ENCODE measurements at places on chromosomes 1 and 21. TPM values are rescaled to one million over a fixed set of nuclear protein-coding genes. Genes with fewer than 3 reads are reported as not detected.

- no peak for DNase-seq
Observed at GRCh38 chr1:25072461-25072860, 142.4 kb upstream of the RUNX3 start.

- DNase-seq = no peak
Observed at GRCh38 chr1:197481101-197481500, 213.0 kb downstream of the CRB1 start.

DNA sequence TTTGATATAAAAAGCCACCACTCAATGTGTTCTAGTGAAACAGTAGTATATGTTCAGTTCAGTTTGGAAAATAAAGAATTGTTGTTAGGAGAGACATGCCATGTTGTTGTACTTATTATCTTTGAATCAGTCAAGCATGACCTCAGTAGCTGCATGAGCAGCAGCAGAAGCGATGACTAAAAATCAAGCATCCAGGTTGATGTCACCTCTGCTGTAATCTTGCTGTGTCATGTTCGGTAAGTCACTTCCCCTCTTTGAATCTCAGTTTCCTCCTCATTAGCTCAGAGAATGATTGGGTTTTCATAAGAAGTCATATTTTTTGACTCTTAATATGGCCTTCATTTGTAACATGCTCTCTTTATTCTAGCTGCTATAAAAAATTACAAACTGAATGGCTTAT, 428.4 kb upstream of the B3GALT2 start:
- DNase-seq = peak; percentile 89

DNA sequence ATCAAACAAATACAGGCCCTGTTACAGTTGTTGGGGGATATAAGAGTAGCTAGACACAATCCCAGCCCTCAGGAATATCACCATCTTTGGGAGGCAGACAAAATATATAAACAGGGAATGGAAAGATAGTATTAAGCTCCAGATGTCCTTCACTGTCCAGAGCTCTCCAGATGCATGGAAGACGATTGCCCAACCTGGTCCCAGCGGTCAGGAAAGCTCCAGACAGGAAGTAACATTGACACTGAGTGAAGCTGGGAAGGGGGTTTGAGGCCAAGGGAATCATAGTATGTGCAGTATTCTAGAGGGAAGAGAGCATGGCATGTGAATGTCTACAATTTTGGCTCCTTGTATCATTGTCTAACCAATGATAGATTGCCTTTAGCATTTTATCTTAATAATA, 173.9 kb upstream of the HOOK1 start:
- no peak for DNase-seq

DNA sequence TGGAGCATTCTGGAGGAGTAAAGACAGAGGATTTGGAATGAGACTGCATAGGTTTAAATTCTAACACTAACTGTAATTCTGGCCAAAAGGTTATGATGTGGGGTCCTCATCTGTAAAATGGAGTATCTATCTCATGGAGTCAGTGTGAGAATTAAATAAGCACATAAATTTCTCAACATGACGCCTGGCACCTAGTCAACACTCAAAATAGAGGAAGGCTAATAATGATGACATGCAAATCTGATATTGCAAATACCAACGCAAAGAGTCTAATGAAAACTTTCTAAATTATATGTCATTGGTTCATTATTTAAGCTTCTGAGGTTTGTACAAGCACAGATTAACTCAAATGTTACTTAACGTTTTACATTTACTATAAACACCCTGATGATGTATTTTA, 29.6 kb downstream of the APP start:
- no peak for DNase-seq

DNA sequence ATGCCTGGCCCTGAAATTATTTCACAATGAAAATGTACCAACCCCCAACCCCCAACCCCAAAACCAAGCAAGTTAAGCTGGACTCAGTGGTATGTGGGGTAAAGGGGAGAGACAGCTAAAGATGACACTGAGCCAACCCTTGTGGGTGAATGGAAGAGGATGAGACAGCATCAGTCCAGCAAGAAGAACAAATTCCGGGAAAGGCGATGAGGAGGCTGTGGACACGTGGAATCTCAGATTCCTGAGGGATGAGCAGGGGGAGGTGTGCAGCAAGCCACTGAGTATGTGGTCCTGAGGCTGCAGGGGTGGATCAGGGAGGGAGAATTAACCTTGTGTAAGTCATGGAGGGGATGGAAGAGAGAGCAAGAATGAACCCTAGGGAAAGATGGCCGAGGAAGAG, 14.4 kb upstream of the ZNF362 start:
- DNase-seq = no peak

GRCh38 chr1:115056395-115056798, 26.8 kb downstream of the TSHB start:
- DNase-seq = peak; percentile 86

DNA sequence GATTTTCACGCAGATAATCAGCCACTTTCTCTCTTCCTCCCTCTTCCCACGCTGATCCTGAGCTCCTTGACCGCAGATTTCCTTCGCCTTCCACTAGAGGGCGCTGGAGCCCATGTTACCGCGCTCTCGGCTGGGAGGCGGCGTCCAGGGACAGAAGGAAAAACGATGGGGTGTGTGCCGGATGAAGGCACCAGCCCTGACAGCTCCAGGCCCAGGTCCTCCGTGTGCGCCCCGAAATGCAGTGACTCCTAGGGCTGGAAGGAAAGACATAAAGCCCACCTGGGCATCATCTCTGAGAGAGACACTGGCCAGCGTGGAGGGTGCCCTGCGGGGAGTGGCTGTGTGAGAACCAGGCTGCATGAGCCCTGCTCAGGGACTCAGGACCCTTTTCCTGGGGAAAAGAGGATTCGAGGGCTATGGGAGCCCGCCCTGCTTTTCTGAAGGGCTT, 44.9 kb upstream of the CYP2J2 start:
- DNase-seq = no peak

DNA sequence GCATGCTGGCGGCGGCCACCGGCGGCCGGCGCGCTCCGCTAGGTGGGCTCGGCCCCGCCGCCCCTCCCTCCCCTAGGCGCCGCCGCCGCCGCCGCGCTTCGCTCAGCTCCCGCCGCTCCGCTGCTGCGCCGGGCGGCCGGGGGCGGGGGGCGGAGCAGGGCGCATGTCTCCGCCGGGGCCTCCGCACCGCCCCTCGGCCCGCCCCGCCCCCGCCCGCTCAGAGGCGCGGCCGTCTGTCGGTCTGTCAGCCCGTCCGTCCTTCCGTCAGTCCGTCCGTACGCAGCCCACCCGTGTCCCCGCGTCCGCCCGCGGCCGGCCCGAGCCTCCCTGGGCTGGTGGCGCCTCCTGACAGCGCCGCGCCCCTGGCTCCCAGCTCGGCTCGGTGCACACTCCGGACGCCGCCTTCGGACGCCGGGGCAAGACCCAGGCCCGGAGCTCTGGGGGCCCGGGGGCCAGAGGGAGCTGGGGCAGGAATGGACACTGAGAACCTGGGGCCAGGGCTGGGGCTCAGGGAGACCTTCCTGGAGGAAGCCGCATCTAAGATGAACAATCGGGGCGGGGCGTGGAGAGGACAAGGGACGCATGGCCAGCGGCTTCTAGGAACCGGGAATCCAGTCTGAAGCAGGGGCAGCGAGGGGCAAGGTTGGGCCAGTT, at the start of gene GPR153:
GPR153 (minus strand) TSS at position 138 of the 654 bp plus-strand sequence. CDS start 6,193 bp downstream, outside the sequence.
- no peak for DNase-seq

DNA sequence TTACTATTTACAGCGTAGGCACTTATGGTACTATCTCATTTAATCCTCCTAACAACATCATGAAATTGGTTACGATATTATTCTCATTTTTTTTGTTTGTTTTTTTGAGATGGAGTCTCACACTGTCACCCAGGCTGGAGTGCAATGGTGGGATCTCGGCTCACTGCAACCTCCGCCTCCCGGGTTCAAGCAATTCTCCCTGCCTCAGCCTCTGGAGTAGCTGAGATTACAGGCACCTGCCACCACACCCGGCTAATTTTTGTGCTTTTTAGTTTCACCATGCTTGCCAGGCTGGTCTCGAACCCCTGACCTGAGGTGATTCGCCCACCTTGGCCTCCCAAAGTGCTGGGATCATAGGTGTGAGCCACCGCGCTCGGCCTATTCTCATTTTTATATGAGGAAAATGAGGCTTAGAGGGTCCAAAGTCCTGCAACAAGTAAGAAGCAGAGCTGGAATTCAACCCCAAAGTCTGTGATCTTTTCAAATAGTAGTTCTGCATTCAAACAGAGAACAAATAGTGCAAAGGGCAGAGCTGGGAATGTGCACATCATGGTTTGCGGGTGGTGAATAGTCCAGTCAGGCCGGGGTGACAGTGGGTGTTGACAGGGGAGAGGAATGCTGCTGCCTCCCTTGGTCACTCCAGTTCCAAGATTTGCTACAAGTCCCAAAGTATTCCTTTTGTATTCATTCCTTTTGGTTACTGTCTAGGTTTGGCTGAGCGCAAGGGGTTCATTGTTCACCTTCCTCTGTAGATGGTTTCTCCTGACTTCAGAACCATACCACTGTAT, 4.6 kb downstream of the PRUNE1 start:
- no peak for DNase-seq

DNA sequence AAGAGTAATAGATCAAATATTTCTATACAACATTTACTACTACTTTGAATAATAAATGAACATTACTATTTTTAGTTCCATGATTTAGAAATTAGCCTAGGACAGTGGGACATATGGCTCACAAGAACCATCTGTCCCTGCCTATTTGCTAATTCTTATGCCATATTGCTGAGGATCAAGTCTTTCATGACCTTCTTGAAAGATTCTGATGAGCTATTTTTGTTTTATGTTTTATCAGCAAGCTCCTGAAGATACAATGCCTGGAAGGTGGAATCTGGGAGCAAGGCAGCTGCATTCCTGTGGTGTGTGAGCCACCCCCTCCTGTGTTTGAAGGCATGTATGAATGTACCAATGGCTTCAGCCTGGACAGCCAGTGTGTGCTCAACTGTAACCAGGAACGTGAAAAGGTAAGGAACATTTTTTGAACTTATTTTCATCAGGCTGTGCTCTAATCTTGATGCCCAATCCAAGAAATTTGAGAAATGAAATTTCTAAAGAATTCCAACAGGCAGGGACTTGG, 326.7 kb downstream of the PAPPA2 start:
- DNase-seq = peak; percentile 61

OR10Z1 gene
- total RNA-seq = not detected

MAGI3 gene
- 5.4 TPM for total RNA-seq

IGSF21 gene
- not detected for total RNA-seq

PEAR1 gene
- total RNA-seq = 19.0 TPM
